ENCODE measurements at places on chromosomes 1 and 21.

DNA sequence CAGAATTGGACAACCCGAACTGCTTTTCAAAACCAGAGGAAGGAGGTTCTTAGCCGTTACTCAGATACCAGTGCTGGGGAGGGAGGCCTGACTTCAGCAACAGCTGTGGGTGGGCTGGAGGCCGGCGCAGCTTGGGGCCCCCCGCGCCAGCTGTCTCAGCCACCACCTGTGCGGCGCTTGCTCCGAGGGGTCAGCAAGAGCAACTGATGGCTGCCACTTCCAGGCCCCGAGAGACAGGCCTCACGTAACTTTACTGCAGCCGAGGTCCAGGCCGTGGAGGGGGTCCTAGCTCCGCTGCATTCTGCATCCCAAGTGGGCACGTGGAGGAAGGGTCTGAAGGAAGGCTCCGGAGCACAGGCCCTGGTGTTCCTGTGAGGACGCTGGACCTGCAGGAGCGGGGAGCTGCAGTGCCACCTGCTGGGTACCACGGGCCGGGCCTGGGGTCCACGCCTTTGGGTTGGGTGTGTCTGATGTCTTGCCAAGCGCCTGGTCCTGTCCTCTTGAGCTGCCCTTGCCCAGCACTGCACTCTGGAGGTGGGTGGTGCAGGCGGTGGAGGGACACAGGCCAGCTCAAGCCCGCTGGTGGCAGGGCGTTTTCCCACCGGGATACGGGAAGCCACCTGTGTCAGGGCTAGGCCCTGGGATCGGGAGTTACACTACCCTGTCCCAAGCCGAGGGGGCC is 9.8 kb downstream of the THAP3 start:
- no peak for DNase-seq

DNA sequence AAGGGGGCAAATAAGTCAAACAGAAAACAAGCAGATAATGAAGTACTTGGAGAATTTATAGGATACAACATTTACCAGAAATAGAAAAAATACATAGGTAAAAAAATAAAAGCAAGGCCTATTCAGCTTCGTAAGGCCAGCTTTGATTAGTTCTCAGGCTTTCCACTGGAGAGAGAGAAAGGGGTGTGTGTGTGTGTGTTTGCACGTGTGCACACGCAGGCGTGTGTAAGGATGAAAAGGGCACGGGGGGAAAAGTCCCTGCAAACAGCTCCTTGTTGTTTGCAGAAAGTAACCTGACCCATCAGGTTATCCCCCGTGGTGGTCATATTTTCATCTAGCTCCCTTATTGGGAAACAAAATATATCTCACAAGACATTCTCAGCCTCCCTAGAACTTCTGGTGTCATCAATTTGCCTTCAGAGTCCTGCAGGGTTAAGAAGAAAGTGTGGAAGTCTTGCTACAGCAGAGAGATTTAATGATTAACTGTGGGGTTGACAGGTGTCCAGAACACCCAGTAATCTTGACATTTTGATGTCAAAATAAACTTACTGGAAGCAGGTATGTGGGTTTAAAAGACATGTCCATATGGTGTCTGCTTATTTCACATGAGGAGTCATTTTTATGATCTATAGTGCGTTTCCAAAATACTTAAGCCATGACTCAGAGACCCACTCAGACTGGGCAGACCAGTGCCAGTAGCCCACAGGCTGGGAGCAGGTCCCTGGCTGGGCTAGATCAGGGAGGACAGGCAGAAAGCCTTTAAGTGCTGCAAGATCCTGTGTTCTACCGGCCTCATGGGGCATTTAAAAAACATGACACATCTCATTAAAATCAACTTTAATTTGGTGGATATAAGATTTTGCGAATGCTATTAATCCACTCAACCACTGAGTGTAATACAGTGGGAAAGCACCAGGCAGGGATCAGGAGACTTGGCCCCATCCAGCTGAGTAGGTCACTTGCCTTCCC is 487.6 kb upstream of the CAMK1G start:
- DNase-seq = no peak

DNA sequence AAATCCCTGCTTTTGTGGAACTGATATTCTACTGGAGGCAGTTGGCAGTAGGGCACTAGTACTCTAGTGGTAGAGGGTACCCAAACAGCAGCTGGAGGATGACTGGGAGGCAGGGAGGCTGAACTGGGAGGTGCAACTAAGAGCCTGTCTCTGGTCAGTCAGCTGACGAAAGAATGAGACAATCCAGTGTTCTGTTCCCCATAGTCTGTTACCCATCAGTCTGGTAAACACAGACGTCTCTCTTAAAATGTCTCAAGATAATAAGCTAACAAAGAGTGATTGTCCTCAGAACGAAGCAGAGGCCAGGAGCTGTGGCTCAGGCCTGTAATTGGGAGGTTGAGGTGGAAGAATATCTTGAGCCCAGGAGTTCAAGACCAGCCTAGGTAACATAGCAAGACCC is 30.4 kb downstream of the TFAP2E start:
- DNase-seq = no peak

DNA sequence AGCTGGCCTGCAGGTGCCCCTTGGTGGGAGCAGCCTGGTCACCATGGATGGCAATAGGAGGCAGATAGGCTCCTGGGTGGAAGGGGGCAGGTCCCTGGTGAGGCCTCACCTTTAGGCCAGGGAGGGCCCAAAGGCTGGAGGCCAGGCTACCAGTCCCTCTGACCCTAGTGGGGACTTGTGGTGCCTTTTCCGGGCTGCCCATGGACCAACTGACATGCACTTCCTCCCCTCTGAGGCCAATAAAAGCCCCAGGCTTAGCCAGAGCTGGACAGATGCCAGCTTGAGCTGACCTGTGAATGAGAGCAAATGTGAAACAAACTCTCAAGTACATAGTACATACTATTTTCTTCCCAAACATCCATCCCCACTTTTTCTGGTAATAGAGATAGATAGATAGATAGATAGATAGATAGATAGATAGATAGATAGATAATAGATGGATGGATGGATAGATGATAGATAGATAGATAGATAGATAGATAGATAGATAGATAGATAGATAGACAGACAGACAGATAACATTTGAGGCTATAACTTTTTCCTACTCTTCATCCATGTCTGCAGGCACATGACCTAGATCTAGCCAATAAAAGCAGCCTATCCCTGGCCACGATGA is 9.2 kb upstream of the CTTNBP2NL start:
- DNase-seq = no peak

DNA sequence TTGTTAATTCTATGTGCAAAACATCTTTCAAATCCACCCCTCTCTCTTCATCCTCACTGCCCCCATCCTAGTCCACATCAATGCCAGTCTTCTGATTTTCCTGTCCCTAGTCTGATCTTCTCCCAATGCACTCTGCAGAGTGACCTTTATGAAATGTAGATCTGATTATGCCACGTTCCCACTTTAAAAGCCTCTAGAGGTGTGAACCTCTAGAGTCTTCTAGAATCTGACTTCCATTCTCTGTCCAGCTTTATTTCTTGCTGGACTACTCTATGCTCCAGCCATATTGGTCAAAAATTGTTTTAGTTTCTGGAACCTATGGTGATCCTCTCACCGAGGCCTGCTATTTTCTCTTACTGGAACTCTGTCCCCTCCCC is 32.5 kb downstream of the ZNF648 start:
- no peak for DNase-seq

DNA sequence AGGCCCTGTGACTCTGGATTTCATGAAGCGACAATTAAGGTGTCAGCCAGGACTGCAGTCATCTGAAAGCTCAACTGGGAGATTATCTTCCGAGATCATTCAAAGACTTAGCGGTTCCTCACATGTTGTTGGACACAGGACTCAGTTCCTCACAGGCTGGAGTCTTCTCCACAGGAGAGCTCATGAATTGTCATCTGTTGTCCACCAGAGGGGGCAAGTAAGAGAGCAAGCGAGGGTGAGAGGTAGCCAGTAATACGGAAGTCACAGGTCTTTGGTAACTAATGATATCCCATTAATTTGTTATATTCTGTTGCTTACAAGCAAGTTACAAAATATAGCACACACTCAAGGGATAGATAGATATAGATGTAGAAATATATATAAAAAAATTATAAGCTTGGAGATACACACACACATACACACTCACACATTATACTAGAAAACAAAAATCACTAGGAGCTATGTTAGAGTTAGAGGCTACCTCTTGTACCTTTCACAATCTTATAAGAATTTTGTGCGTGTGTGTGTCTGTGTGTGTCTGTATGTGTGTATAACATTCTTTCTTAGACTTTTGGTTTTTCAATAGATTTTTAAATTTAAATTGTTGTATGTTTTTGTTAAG is 1695.3 kb downstream of the BRINP3 start:
- peak; percentile 66 for DNase-seq

DNA sequence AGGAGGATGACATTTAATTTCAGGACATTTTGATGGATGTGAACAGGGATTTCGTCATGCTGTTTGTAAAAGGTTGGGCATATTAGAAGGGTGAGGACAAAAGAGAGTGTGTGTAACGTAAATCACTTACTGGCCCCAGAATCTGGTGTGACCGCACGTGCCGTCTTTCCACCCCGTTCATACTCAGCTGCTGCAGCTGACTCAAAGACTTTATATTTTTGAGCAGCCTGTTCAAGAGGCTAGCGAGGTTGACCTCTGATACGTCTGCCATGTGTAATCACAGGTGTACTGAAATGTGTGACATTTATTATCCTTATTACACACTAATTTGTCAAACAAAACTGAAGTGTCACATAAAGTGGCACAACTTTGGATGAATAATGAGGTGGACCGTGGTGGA is 66.5 kb upstream of the ERRFI1 start:
- no peak for DNase-seq

DNA sequence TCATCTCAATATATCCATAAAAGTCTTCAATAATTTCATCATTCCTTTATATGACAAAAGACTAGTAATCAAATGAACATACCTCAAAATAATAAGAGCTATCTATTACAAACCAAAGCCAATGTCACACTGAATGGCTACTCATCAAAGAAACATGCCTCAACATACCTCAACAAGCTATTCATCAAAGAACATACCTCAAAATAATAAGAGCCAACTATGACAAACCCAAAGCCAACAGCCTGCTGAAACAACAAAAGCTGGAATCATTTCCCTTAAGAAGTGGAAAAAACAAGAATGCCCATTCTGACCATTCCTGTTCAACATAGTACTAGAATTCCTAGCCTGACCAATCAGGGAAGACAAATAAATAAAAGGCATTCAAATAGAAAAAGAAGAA is 1373.7 kb downstream of the BRINP3 start:
- DNase-seq = no peak

DNA sequence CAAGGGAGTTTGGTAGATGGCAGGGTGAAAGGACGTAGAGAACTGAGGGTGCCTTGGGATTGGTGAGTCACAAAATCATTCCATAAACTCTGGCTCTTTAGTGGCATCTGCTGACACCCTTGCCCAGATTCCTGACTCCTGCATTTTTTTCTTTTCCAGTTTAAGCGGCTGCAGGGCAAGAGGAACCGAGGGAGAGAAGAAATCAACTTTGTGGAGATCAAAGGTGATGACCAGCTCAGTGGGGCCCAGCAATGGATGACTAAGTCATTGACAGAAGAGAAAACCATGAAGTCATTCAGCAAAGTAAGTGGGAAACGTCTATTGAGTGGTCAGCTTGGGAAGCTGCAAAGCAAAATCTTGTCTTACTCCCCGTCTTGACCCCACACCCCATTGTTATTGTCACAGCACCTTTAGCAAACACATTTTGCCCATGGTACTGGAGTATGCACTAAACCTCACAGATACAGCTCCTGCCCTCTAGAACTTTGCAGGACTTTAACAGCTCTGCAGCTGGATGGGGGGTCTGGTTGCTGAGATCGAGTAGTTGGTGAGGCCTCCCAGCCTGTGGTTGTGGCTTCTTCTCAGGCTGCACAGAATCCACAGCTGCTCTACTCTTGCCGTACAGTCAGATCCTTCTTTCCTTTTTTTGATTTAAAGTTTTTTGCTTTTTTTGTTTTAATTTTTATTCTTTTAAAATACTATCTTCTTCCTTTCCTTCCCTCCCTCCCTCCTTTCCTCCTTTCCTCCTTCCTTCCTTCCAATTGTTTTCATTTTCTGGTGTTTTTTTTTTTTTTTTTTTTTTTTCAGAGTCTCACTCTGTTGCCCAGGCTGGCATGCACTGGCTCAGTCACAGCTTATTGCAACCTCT is 21.9 kb downstream of the SH2D2A start:
- no peak for DNase-seq

GRCh38 chr1:228289996-228290881 is 82.4 kb downstream of the OBSCN start:
- no peak for DNase-seq

- no peak for DNase-seq
Measured at GRCh38 chr1:87588495-87588894, 259.8 kb downstream of the LMO4 start.

DNA sequence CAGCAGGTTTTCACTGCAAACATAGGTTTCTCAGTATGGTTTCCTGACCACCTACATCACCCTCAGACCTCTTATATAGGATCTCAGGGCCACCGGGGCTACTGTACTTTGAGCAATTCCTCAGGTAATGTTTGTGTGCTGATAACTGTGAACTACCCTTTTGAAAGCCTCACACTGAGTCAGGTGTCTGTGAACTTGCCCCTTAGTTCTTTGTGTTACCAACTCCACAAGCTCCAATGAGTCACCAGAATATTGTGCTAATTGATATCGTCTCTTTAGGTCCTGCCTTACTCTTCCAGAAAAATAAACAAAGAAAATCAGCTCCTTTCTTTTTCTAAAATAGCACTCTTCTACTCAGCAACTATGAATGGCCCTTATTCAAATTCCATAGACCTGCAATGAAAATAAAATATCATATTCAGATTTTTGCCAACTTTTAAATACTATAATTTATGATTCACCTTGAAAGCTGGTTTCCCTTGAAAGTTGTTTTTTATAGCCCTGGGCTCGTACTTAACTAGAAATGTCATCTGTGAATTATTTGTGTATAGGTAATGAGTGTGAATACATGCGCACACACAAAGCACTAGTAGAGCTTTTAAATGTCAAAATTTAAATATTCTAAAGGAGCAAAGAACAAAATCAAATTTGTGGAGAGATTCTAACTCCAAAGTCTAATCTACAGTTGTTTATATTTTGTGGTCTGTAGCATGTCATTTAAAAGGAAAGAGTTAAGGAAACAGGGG is 88.1 kb upstream of the WARS2 start:
- DNase-seq = no peak

DNA sequence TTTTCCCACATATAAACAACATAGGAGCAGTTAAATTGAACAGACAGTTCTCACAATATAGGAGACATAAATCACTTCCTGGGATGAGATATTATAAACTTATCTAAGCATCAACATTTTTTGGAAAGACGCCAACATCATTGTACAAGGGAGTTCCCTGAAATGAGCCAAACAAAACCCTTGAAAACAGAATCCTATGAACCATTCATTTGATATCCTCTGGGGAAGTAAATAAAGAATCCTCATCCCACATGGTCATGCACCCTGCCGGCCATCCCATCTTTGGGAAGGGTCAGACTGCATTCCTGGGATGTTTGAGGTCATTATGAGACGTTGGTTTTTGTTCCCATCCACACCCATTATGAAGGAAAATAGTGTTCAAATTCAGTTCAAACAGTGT is 111.8 kb upstream of the USP25 start:
- DNase-seq = no peak

- no peak for DNase-seq
Measured at GRCh38 chr1:14267991-14268390, 330.5 kb upstream of the KAZN start.

All from AML-193 (cell line).